Ureter (tissue), 1 donor: ENCODE measurements at places on chromosomes 6 and 20. TPM values are rescaled to one million over a fixed set of nuclear protein-coding genes. Genes with fewer than 3 reads are reported as not detected.

The COL9A3 gene
- 5.1 TPM for total RNA-seq

GRCh38 chr20:7722564-7722963, 217.7 kb downstream of the HAO1 start:
- no peak for DNase-seq

The COX4I2 gene
- total RNA-seq: 4.0 TPM

- peak; percentile 66 for DNase-seq
These were observed 15.6 kb upstream of the UBE2J1 start for GRCh38 chr6:89368107-89368506.

DNA sequence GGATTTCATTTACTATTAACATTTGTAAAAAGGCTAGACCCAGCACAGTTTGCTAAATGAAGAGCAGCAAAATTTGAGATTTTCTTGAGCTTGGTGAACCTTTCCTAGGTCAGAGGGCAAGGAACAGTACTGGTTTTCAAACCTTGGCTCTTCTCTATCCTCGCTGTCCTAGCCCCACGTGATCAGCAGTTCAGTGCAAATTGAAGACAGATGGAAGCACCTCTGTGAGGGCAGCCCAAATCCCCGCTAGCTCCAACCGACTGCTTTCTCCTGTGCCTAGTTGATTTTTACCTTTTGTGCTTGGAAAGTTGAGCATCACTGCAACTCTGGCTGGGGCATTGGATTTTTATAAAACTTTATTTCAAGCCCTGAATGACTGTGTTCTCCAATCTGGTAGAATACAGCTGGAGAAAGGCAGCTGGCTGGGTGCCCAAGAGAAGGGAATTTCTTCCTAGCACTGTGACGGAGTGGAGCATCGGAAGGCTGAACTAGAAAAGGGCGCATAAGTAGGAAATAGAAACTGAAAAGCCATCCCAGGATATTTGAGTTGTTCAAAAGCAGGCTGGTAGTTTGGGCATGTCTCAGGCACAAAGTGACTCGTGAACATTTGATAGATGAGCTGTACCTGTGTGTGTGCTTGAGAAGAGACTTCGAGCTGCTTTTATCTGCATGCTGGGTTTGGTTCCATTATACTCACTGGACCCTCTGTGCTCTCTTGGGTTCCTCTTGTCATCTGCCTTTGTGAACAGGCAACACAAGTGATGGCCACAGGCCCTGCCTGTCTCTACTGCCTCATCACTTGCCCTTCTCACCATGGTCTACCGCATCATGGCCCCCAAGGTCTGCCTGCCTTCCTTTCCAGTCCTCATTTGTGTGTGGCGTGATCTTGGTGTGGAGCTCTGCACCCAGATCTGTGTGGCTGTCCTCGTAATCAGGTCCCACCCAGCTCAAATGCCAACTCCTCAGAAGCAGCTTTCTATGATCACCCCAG, 2.3 kb downstream of the RNF114 start:
- DNase-seq: no peak

DNA sequence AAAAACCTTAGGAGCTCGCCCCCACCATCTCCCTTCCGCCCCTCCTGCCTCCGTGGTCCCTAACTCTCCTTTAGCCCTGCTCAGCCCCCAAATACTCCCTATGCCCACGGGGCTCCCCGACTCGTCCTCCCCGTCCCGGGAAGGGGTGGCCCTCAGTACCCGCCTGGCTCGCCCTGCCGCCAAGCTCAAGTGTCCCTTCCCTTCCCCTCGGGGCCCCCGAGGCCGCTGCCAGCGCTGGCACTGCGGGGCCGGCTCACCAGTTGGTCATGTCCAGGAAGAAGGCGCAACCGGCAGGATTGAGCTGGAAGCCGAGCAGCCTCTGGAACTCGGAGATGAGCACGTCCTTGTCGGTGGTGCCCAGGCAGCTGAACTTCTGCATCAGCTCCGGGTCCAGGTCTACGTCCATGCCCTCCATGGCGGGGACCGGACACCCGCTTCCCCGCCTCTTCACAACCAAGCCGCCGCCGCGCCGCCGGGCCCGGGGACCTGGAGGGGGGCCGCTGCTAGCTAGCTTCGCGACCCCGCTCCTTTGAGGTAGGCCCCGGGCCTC, 303 bp downstream of the ILRUN start:
- DNase-seq: peak; percentile 62

The L3MBTL1 gene
- 24.7 TPM for total RNA-seq

DNA sequence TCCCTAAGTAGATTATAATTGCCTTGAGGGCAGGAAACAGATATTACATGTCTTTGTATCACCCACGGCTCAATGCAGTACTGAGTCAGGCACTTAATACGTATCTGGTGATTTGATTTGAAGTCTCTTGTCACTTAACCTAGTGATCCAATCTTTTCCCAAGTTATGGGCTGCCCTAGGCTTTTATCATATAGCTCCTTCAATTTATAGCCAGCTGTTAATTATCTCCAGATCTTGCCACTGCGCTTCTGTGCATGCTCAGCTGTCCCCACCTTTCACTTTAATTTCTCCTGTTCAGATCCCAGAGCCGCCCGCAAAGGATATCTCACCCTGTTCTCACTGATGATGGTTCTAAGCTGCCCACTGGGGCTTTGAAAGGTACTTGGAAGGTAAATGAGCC, 41.9 kb downstream of the SNHG17 start:
- no peak for DNase-seq

DNA sequence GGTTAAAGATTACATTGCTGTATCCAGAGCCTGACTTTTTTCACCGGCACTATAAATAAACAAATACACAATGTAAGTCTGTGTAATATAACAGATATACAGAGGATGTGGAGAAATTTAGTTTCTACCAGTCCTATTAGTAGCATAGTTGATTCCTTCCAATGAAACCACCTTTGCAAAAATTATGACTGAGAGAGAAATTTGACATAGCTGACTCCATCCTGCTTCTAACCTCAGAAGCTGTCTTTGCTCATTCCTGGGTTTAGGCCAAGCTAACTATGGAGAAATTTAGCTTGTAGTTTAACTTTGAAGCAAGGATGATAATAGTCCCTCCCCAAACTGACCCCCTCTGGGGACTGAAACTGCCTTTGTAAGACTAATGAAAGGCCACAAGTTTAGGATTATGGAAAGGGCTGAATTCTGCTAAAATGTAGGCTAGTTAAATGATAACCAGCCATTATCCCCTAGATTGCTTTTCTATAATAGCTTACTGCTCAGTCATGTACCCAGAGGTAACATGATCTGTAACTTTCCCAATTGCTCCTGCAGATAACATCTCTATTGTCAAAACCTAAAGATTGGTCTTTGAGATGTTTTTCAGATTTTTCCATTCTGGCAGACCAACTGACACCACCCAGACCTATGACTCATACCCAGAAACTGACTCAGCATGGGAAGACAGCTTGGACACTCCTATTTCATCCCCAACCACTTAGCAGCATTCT, 172.8 kb upstream of the ARG1 start:
- no peak for DNase-seq

DNA sequence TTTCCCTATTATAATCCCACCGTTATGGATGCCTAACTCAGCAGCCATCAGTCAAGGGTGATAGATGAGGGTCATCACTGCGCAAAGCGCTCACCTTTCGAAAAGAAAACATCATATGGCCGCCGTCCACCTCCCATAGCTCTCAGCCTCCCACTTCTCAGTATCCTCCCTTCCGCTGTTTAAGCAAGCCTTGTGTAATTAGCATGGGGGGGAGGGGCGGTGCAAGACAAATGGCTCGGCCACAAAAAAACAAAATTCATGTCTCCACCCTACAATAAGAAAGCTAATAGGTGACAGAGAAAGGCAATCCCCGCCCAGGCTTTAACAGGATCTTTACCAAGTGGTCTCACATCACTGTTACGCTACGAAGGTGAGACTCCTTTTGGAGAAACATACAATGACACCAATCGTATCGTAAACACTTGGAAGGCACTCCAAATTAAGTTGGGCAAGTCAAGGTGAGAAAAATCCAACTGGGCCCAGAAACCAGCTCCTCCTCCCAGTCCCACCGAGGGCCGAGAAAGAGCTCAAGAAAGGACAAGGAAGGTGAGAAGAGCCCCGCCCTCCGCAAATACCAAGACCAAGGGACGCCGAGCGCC, 645 bp downstream of the DDX39B start:
- peak; percentile 69 for DNase-seq

DNA sequence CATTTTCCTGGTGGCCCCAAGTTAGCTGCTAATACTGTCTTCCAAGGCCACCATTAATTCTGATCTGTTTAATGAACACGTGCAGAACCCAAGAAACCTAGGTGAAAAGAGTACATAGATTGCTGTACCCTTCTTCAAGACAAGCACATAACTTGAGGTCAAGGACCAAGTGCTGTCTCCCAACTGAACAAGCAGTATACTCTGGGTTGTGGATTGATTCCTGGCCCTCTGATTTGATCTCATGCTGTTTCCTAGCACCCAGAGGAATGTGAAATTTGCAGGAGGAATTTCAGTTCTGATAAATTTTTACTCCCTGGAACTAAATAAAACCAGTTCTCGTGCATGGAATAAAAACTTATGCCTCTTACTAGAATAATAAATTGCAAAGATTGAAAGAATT, 75.6 kb downstream of the MTFR2 start:
- DNase-seq: no peak

The CEP57L1 gene
- 11.5 TPM for total RNA-seq

The PPP1R16B gene
- total RNA-seq: 10.4 TPM

- no peak for DNase-seq
These were observed 35.8 kb upstream of the TMEM14A start for GRCh38 chr6:52635049-52635577.

DNA sequence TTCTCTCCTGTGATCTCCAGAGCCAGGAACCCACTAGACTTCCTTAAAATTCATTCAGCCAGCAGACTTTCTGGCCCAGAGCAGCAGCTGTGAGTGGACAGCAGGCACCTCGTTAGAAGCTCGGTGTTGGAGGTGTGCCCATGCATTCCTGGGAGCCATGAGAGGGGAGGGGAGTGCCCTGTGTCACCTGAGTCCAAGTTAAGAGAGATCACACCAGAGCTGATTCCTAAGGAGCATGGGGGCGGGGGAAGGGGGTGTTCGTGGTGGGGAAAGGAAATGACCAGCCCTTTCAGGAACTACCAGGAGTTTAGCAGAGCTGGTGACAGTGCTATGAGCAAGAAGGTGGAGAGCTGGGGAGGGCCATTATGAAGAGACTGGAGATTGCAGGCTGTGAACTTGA, 46.9 kb downstream of the GFRA4 start:
- DNase-seq: no peak

The HLA-DOA gene
- total RNA-seq: 25.6 TPM

GRCh38 chr6:85126485-85127167, 323.3 kb upstream of the NT5E start:
- DNase-seq: peak; percentile 78

DNA sequence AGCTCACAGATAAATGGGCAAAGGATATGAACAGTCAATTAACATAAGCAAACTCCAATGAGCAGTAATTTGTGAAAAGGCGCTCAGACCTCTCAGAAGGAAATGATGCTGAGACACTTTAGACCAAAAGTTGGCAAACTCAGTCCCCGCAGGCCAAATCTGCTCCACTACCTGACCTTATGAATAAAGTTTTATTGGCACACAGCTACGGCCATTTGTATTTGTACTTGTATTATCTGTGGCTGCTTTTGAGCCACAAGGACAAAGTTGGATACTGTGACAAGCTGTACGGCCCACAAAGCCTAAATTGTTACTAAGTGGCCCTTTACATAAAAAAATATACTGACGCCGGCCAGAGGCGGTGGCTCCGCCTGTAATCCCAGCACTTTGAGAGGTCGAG, 167.0 kb downstream of the PREX1 start:
- no peak for DNase-seq

DNA sequence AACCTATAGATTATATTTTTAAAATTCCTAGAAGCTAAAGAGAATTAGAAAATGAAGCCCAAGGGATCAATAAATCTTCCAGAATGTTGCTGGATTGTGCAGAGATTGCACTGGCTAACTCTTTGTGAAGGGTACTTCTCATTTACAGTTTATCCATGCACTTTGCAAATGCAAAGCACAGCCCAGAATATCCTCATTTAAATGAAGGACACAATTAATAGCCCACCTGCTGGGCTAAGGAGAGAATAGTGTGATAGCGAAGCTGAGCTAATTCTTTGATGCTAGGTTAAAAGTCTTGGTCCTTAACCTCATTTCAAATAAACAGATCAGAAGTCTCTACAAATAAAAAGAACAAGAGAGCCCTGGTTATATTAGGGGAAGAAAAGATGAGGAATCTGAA, 72.5 kb downstream of the SMPDL3A start:
- no peak for DNase-seq

DNA sequence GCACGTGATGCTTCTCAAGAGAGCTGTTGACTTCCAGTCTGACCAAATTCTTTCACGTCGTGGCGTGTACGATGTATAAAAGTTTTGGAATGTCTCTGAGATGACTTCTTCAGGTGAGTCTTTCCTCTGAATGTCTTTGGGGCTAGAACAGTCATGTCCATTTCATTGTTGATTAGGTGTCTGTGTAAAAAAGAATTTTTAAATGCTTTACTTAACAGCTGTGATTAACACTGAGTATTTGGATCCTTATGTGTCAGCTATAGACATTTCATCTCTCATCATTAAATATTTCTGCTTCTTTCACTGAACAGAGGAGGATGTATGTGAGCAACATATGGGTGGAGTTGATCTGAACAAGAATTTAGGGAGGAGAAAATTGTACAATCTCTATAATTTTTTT, 29.3 kb upstream of the KIF13A start:
- no peak for DNase-seq

The FLOT1 gene
- total RNA-seq: 133 TPM

GRCh38 chr6:106516616-106517015, 112.7 kb downstream of the RTN4IP1 start:
- DNase-seq: no peak

The ERGIC3 gene
- total RNA-seq: 265 TPM

DNA sequence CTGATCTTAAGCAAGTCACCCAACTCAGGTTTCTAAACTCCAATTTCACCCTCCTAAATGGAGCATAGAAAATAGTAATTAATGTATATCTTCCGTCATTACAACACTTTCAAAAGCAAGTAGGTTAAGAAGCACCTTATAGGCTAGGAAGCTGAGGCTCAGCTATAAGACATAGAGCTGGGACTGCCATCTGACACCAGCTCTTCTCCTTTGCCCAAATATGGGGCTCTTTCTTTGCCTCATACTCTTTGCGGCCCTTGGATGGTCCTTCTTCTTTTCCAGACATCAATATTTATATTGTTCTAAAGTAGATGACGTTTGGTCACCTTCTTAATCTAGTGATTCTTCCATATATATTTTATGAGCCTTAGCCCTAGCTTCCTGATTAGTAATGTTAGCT, 413.2 kb downstream of the LMBRD1 start:
- no peak for DNase-seq

- DNase-seq: no peak
These were observed 115.4 kb downstream of the TRIM27 start for GRCh38 chr6:28808383-28808782.

DNA sequence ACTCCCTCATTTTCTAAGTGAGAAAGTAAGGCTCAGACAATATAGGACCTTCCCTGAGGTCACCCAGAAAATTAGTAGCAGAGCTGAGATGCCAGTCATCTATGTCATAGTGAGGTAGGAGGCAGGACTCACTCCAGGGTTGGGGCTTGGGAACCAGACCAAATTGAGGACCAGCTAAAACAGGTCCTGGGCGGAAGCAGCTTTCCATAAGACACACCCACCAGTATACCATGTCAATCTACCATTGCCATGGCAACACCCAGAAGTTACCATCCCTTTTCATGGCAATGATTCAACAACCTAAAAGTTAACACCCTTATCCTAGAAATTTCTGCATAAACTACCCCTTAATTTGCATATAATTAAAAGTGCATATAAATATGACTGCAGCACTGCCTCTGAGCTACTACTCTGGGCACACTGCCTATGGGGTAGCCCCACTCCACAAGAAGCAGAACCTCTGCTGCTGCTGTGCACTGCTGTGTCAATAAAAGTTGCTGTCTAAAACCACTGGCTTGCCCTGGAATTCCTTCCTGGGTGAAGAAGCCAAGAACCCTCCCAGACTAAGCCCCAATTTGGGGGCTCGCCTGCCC, 30.3 kb upstream of the OCSTAMP start:
- DNase-seq: no peak
